ENCODE measurements at places on chromosomes 1 and 21.

DNA sequence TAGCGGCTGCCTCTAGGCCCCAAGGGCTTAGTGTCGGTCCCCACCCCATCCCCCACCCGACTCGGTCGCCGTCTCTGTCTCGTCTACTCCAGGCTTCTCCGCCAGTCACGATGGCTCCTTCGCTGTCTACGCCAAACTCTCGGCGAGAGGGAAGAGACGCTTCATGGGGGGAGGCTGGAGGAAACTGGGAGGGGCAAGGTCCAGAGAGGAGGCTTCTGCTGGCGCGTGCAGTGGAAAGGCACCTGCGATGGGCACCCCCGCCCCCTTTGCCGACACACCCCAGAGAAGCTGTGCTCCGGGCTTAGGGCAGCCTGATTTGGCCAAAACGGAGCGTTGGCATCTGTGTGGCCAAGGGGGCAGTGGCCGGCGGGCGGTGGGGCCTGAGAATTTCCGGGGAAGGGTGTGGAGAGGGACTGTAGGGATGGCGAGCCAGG lies 1.2 kb upstream of the CSMD2 start:
- no peak for DNase-seq

DNA sequence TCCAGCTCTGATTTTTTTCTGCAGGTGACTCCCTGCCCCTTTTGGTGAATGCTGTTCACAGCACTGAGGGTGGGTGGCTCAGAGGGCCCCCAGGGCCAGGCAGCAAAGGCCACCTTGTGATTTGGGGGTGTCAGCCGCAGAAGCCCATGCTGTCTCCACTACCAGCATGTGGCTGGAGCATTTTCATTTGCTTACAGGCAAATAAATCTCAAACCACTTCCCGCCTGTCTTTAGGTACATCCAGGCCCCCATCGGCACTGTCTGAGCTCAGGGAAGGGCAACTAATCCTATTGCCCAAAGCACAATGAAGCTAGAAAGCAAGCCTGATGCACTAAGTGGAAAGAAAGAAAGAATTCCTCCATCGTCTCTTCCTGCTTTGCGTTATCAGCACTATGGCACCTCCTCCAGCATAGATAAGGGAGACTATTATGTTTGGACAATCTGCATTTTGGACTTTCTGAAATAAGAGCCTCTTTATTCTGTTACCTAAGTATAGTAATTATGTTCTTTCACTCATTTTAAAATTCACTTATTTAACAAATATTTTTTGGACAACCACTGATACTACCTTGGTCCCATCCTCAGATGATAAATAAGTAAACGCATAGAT lies 100.5 kb upstream of the TLR5 start:
- DNase-seq = no peak

- DNase-seq = no peak
These were observed 141.2 kb downstream of the COL24A1 start for GRCh38 chr1:86015375-86015774.

DNA sequence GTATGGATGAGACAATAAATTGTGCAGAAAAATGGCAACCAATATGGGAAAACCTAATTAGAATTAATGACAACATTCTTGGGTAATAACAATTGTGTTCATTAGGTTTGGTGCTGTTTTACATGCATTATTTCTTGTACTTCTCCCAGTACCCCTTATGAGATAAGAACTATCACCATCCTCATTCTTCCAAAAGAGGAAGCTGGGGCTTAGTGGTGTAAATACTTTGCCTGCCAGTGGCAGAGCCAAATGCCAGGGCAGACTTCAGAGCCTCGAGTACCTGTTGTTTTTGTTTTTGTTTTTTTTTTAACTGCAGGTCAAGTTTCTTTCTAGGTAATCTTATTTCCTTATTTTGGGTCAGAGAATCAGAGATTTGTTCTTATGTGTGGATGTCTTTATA lies 206.4 kb downstream of the RHOU start:
- no peak for DNase-seq

DNA sequence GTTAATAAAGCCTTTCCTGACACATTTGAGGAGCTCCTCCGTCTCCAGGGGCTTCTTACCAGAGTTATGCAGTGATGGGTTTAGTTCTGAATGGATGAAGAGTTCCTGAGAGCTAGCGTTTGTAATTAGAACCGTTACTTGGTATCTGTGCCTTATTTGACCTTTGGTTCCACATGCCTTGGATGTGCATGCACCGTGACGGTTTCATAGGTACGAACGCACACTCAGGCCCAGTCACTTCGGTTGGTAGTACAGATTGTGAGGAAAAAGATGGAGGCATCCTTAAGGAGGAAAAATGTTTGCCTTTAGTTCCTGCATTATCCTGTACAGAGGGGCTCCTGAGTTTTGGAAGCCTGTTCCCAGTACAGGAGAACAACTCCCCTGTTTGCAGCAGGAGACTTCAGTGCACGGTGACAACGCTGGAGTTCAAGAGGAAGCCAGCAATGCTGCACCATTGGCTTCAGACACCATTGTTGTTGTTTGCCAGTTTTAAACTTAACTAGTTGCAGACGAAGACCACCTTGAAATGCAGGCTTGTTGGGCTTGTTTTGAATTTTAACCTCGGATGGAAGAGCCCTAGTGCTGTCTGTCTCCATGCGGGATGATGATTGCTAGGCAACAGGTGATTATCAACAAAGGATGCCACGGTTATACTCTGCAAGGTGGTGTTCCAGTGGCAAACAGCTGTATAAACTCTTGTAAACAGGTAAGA lies 8.2 kb downstream of the RBM15 start:
- no peak for DNase-seq

DNA sequence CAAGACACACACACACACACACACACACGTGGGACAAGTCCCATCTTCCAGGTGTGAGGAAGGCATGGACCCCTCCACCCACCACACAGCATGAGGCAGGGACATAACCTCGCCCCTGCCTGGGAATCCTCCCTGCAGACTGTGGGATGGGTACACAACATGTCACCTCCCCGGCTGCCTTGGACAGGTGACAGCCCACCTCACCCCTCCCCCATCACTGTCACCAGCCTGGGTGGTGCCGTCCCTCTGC lies 40.7 kb downstream of the AHDC1 start:
- no peak for DNase-seq

- DNase-seq = peak; percentile 73
These were observed 4.4 kb upstream of the ADAMTS1 start for GRCh38 chr21:26849428-26850115.

DNA sequence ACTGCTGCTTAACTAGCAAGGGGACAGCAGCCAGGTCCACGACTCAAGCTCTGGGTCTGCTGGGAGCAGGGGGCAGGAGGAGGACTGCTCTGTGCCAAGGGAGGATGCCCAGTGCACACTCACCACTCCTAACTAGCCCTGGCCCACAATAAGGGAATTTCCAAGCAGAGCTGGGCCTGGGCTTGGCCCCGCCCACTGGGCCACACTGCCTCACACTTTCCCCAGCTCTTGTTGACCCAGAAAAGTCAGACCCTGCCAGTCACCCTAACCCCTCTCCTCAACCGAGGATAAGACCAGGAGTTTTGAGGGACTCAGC lies 18.7 kb downstream of the SLC9A1 start:
- no peak for DNase-seq

DNA sequence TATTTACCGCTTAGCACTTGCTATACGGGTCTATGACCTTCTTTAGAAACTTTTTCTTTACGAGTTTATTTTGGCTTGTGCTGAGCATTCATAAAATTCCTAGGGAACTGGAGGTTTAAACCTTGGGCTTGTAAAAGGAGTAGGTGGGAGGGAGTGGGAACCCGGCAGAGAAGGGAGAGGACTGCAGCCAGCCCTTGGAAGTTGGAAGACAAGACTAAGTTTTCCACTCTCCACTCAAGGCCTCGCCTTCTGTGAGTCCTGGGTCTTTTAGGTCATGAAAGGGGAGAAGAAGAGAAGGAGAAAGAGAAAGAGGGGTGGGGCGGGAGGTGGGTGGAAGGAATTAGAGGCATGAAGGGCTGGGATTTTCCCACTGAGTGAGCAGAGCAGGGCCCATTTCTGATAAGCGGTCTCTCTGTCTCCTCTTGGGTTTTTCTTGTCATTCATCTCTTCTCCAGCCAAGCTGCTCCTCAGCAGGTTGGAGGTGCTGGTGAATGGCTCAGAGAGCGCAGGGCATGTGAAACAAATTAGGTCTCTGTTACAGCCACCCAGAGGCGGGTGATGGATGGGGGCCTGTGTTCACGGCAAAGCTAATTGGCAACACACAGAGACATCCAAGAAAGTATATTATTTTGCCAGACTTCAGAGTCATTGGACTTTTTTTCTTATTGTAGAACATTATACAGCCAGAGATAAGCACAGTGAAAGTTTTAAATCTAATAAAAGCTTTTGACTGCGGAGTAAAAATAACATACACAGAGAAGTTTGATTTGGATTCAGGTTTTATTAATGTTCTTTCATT lies 247.3 kb downstream of the FOXD2 start:
- no peak for DNase-seq

DNA sequence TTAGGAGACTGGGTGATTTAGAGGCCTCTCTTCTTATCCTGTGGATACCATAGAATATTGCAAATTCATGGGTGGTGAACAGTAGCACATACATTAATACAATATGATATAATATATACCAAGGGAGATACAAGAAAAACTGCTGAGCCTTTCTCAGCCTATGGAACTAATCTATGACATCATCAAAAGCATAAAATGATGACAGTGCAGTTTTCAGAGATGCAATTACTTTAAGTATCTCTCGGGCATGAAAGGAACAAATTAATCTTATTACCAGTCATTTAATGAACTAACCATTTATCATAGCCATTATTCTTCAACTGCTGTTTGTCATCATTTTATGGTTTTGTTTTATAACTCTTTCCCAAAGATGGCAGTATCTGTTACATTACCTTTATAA lies 3.5 kb downstream of the CHODL start:
- no peak for DNase-seq

DNA sequence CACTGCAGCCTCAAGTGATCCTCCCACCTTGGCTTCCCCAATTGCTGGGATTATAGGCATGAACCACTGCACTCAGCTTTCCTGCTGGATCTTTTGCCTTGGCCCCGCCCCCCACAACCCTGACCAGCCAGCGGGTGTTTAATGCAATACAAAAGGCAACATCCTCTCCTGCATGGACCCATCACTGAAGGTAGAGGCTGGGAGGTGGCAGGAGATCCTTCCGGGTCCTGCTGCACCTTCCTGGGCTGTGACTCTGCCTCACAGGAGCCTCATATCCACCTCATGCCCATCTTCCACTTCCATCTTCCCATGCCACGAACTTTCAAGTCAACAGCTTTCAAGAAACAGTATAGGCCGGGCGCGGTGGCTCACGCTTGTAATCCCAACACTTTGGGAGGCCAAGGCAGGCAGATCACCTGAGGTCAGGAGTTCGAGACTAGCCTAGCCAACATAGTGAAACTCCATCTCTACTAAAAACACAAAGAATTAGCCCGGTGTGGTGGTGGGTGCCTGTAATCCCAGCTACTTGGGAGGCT lies 11.7 kb upstream of the WNT9A start:
- DNase-seq = no peak

GRCh38 chr1:119827010-119827409 lies 15.8 kb upstream of the REG4 start:
- DNase-seq = peak; percentile 12

- DNase-seq = no peak
These were observed 397.9 kb downstream of the PTBP2 start for GRCh38 chr1:97119260-97120158.

- DNase-seq = peak; percentile 44
These were observed 47.3 kb downstream of the SELENOF start for GRCh38 chr1:86866665-86867064.

DNA sequence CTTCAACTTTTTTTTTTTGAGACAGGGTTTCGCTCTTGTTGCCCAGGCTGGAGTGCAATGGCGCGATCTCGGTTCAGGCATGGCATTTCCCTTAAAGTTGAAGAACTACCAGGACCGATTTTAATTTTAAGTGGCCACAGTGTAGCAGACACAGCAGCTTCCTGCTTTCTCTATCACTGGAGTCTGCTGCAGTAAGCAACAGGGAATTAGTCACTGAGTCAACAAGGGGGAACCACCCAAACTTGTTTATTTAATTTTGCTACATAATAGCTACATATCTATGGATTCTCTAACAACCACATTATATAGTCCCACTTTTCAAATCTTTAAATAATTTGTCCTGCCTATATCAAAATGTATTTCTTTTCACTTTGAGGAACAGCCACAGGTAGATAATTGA lies 12.5 kb upstream of the TNNI3K start:
- no peak for DNase-seq

DNA sequence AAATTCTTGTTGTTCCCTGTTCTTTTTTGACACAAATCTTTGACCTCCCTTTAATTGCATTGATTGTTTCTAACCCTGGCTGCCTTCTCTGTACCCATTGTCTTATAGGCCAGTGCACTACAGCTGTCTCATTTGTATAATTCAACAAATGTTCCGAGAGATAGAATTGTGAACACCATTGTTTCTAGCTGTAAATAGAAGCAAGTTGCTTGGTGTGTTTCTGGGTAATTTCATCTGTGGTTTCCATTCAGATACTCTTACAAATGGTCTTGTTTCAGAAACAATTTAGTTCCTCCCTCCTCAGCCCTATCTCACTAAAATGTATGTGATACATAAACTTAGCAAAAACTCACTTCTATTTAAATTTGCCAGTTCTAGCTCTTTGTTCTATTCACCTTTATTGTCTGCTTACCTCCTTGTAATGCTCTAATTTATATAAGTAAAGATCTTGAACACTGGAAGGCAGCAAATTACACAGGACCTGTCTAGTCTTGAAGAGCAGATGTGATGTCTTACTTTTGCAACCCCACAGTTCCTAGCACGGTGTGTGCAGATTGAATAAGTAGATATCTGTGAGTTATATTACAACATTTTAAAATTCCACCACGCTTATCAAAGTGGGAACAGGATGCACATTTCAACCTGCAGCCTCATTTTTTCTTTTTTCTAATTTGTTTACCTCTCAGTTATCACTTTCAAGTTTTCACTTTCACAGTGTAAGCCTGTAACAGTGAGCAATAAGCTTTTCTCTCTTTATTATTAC lies 515.6 kb upstream of the ZP4 start:
- DNase-seq = no peak

- no peak for DNase-seq
These were observed 218.3 kb downstream of the HHIPL2 start for GRCh38 chr1:222329493-222330045.

DNA sequence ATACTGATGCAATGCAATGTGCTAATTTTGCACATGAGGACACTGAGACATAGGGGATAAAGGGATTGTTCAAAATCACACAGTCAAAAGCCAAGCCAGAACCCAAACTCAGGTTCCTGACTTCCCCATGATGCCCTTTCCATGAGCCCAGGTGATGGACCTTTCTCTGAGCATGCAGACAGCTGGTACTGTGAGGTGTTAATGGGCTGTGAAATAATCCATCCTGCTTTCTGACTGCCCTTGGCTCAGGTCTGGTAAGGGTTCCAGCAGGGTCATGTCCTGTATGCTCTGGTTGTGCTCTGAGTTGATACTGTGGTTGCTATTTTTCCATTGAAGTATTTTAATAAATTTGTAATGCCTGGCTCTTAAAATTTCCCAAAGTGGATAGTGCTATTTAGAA lies 50.0 kb downstream of the CNIH3 start:
- no peak for DNase-seq

- DNase-seq = peak; percentile 36
These were observed 70.3 kb upstream of the RGL1 start for GRCh38 chr1:183734543-183735036.

GRCh38 chr21:45700461-45700860 lies 56.9 kb downstream of the PCBP3 start:
- no peak for DNase-seq
